Glomerular endothelial cell (primary cell): ENCODE measurements at places on chromosomes 16 and 17.

GRCh38 chr16:74226338-74226954, 70.2 kb upstream of the PSMD7 start:
- DNase-seq, result no peak

GRCh38 chr17:32388613-32389459, 38.9 kb downstream of the ZNF207 start:
- DNase-seq, result no peak

DNA sequence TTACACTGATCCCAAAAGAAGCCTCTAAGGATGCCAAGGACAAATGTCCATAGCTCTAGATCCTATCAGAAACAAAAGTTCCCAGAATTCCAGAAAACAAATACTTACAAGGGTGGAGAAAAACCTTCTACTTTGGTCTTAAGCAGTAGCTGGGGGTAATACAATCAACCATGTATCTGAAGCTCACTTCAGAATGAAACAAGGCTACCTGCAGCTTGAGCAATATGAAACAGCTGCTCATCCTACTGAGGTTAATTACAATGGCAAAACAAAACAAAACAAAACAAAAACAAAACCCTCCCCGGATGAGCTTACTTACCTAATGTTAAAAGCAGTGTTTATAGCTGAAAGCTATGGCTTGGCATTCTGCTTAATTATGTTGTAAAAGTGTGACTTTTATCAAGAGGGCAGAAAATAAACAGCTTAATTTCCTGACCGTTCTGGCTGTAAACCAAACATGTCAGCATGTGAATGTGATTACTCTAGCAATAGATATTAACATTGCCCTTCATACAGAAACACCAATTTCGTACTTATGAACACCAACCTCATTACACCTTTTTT, 10.5 kb downstream of the PDZD9 start:
- no peak for DNase-seq

DNA sequence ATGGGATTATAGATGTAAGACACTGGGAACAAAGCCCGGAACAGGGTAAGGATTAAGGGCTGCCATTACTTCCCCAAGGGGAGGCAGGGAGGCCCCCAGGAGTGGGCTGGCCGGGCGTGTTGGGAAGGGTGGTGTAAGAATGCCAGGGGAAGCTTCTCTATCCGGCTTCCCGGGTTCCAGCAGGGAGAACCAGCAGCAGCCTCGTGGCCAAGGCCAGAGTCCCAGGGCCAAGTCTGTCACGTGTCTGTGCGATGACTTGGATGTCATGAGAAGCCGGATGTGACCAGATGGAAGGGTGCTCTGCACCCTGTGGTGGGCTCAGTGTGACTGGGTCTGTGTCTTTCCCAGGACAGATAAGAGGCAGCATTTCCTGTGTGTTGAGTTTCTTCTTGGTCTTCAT, 52.1 kb downstream of the SCNN1B start:
- DNase-seq, result no peak

GRCh38 chr17:29568331-29569244, at the start of gene TP53I13:
TSS of gene TP53I13 (plus strand) at chr17:29568701. CDS start at chr17:29568759, 58 bp downstream.
- DNase-seq, result no peak

- no peak for DNase-seq
Measured at GRCh38 chr16:82156761-82157533, 13.1 kb downstream of the MPHOSPH6 start.

DNA sequence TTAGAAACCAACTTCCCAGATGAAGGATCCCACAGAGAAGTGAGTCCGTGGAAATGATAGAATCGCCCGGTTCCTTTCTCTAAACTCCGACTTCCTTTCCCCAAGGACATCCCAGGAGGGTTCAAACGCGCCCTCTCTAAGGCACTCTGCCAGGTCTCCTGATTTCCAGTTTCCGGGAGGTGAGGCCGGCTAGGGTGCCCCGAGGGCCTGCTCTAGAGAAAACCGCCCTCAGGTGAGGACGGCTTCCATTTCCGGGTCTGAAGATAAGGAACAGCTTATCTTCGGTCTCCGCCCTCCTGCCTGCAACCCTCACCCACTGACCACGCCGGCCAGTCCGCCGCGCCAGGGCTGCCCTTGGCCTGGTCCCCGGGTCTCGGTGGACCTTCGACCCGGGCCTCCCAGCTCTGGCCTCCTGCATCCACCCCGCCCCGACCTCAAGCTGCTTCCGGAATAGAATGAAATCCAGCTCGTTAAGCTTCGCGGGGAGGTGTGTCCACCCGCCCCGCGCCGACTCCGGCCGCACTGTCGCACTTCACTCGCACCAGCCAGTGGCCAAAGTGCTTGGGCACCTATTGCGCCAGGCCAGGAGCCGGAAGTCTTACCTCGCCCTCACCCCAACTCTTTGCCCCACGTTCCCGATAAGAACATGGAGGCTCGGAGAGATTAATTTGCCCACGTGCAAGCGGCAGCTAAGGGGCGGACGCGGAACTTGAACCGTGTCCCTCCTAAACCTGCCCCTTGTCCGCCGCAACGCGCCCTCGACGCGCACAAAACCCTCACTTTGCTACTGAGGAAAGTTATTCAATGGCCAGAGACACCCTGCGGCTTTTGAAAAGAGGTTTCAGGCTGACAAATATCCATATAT, 836 bp upstream of the MMP15 start:
- DNase-seq, result no peak

DNA sequence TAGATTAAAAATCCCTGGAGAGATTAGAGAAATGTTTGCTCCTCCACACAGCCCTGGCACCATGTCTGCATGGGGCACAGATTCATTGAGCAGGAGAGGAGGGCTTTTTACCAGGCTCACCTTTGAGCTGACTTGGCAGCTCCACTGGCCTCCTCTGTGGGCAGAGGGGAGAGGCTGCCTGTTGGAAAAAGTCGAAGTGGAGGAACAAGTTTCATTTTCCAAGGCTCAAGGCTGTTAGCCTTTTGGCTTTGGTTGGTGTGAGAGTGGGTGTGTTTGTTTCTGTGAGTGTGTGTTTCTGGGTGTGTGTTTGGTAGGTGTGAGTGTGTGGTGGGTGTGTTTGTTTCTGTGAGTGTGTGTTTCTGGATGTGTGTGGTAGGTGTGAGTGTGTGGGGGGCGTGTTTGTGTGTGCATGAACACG, 5.6 kb downstream of the TMEM238L start:
- DNase-seq, result no peak

- DNase-seq, result no peak
Measured at GRCh38 chr17:19295473-19296135, 58.4 kb downstream of the EPN2 start.

GRCh38 chr17:82690786-82691489, 7.6 kb downstream of the RAB40B start:
- no peak for DNase-seq

GRCh38 chr17:69326377-69327059, 415 bp downstream of the ABCA5 start:
- no peak for DNase-seq

GRCh38 chr17:73952480-73953205, 250.8 kb upstream of the RPL38 start:
- no peak for DNase-seq

DNA sequence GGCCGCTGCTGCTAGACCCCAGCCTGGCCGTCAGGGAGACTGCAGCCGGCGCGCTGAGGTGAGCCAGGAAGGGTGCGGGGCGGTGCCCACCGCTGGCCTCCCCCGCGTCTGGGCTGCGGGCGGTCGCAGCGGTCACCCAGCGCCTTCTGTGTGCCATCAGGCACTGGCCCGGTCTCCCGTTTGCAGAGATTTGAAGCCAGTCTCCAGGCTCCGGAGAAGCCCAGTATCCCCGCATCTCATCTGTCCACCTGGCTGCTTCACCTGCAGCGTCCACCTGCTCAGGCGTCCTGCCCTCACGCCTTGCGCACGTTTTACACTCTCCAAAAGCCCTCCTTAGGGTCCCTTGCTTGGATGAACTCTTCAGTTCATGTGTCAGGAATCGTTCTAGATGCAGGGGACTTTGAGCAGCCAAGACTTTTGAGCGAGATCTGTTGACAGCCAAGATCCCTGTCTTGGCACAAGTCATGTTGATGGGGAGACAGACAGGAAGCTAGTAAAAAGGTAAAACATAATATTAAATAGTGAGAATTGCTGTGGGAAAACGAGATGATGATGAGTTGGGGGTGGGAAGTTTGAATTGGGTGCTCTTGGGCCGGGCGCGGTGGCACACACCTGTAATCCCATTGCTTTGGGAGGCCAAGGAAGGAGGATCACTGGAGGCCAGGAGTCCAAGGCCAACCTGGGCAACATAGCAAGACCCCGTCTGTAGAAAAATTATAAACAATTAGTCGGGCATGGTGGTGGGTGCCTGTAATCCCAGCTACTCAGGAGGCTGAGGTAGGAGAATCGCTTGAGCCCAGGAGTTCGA, 916 bp downstream of the HEATR3 start:
- no peak for DNase-seq

GRCh38 chr16:89187032-89187769, 13.1 kb downstream of the SLC22A31 start:
- no peak for DNase-seq

GRCh38 chr16:85652431-85653221, 36.1 kb downstream of the GINS2 start:
- DNase-seq, result no peak

DNA sequence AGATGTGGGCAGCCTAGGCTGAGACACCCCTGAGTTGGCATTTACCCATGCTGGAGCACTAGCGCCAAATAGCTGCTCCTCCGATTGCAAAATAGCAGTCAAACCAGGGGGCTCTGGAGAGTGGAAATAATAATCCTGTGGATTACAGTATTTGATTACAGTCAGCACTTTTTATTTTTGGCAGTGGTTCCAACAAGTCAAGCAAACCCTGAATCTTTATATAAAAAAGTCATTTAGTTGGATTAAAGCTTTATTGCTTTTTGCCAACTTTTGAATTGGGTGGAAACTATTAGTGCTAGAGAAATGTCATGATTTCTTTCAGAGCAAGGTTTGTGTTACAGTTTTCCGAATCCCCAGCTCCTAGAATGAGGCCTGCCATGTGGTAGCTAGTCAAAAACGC, 99.3 kb upstream of the FAM20A start:
- DNase-seq, result no peak

DNA sequence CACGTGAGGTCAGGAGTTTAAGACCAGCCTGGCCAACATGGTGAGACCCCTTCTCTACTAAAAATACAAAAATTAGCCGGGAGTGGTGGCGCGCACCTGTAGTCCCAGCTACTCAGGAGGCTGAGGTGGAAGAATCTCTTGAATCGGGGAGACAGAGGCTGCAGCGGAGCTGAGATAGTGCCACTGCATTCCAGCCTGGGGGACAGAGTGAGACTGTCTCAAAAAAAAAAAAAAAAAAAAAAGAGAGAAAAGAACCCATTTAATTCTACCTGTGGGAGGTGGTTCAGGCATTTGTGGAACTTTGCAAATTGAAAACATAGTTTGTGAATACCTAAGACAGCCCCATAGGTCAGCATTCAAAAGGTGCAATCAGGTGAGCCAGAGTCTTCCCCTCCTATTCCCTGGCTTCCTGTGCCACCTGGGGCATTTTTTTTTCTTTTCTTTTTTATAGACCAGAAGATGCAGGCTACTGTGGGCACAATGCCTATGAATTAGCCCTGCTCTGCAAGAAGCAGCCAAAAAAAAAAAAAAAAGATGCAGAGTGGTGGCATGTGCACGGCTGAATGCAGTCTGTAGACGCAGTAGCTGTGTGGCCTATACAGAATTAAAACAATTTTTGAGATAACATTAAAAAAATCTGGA, 9.1 kb upstream of the SOCS3 start:
- DNase-seq, result no peak
